ENCODE measurements at places on chromosomes 3 and 15.

GRCh38 chr3:37542331-37542730, 319.3 kb upstream of the CTDSPL start:
- DNase-seq: no peak

DNA sequence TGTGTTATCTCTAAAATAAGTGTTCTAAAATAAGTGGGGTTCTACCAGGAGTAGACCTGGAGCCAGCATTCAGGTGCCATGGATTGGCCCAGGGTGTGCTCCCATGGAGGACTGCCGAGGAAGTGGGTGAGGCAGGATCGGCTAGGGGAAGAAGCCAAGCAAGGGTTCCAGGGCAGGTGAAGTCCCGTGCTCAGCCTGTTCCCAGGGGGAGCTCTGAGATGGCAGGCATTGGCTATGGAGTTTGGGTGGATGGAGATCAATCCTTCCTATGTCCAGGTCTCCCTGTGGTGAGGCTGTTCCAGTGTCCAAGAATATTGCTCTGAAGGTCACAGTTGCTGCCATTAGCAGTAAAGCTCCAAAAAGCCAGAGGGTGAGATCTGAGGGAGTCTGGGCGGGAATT, 46.9 kb upstream of the ITGA11 start:
- DNase-seq: no peak

DNA sequence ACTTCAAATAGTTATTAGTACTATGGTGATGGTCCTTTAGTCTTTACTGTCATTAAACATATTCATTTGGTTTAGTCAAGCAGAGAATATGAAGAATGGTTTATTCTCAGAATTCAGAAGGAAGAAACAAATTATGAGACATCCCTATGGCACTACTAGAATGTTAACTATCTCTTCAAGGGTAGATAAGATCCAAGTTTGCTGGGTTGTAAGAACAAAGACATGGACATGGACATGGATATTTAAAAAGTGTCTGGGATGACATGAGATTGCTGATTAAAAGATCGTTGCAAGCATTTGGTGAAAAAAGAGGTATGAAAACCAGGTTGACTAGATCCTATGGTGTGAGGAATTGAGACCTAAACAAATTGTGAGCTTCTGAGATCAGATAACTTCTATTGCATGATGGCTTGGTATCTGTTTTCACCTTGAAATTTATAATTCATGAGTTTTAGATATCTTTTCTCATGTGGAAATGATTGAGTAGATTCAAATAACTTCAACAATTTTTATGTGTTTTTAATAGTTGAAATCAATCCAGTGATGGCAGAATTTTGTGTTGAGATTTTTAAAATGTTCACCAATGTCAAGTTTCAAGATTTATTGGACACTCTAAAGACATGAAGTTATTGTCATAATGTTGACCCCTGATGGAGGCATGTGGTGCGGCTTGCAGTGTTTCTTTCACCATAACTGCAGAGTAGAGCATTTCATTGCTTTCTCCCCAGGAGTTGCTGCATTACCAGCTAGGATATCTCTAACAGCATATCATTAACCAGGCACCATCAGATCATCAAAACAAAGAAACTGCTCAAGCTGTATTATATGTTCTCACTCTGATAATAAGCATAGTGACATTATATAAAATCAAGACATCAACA, 72.6 kb downstream of the NAALADL2 start:
- no peak for DNase-seq

DNA sequence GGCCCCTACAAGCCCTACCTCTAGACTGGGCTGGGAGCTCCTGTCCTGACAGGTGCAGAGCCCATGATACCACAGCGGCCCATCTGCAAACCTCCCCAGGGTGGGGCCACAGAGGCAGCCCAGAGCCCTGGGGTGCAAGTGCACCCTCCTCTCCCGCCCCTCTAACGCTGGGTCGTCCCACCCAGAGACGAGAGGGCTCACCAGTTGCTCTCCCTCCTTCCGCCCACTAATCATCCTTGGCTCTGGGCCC, 742 bp downstream of the TNK2 start:
- no peak for DNase-seq

DNA sequence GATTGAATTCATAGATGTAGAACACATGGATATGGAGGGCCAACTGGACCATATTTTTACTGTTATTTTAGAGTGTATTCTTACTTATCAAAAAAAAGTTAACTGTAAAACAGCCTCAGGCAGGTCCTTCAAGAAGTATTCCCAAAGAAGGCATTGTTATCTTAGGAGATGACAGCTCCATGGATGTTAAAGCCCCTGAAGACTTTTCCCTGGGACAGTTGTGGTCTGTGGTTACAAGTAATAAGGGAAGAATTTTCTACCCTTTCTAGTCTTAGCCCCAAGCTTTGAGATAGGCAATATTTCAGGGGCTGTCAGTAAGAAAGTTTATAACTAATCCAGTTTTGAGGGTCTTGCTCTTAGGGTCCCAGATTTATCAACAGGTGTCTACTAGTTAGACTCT, 62.5 kb downstream of the LRRC49 start:
- DNase-seq: no peak

DNA sequence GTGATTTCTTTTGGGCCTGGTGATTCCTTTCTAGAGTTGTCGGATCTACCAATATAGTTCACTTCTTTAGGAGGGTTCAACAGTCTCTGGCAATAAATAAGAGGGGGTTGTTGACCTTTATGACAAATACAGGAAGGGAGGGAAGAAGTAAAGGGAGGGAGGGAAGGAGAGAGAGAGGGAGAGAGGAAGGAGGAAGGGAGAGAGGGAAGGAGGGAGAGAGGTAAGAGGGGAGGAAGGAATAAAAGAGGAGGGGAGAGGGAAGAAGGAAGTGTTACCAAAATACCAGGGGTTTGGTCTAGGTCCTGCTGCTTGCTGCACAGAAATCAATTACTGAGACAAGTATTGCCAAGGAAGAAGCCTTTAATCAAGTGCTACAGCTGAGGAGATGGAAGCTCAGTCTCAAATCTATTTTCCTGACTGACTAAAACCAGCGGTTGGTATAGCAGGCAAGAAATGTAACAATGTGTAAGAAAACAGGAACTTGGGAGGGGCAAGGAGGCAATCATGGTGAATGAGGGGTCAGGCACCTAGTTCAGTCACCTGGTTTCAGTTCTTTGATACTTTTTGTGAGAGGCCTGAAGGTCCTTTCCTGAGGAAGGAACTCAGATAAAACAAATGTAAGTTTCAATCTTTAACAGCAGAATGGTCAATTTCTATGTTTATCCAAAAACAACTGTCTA, 14.1 kb upstream of the TMEM40 start:
- no peak for DNase-seq

- no peak for DNase-seq
Measured at GRCh38 chr15:101022306-101022705, 103.1 kb downstream of the LRRK1 start.

DNA sequence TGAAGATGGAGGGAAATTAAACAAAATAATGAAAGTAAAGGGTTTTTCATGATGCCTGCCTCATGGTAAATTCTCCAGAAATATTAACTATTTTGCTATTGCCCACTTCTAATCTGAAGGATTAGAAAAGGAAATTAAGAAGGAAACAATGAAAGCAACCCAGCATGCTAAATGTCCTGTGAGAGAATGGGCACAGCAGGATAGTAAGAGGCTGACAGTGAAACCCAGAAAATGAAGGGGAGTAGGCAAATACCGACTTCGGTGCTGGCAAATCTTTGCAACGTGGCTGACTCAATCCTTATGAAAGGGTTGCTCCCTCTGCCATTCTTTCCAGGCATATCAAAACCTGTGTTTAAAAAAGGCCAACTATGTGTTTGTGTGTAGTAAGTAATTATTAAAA, 147.5 kb upstream of the SYNPR start:
- DNase-seq: no peak

DNA sequence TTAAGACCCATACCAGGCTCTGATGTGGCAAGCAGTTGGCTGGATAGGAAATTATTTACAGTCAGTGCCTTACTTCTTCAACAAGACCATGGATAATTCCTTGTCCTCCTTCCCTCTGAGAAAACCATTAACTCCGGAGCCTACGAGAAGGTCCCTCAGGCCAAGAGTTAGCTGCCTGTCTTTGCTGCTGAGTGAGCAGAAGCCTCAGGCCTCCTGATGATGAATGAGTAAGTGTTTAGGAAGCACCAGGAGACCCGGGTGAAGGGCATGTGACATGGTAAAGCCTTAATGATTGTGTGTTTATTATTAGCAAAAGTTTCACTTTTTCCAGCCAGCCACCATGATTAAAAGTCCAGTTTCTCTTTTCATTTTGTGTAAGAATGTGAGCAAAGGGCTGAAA, 174.9 kb upstream of the TOPAZ1 start:
- no peak for DNase-seq

DNA sequence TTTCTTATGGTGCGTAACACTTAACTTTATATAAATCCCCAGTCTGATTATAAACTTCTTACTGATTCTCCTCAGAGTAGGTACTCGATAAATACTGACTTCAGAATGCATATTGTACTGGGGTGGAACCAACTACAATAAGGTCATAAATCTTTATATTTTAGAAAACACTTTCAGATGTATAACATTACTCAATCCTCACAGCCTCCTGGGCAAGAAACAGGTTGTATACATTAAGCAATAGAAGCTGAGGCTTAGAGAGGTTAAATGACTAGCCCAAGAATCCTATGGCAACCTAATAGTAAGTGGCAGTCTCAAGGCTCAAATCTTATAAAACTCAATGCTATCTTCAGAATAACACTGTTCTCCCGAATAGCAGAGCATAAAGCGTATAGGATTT, 9.1 kb downstream of the VPS13C start:
- no peak for DNase-seq

DNA sequence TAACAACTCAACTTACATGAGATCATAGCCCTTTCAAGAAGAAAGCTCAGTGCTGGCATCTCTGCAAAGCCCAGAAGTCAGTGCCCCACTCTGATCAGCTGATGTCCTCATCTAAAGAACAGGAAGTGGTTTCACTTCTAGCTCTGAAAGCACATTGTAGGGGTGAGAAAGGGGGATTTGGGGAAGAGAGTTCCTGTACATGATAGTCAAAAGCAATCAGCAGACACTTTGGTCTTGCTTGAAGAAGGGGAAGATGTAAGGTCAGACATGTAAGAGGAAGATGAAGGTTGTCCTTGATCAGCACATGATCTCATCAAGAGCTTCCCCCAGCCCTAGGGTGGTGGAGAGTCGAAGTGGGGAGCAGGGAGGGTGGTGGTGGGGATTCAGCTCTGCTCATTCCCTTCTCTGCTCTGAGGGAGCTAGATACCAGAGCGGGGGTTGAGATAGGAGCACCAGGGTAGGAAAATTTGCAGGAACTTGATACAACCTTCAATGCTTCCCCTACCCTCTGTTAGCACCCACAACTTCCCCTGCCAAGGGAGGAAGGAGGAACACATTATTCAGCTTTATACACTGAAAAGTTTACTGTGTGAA, 76.4 kb upstream of the ETV5 start:
- peak; percentile 96 for DNase-seq

- DNase-seq: no peak
Measured at GRCh38 chr3:76943058-76943457, 96.8 kb upstream of the ROBO2 start.

GRCh38 chr3:37603722-37604121, 258.0 kb upstream of the CTDSPL start:
- DNase-seq: no peak

GRCh38 chr15:65827065-65827464, 35.0 kb upstream of the DENND4A start:
- peak; percentile 32 for DNase-seq

DNA sequence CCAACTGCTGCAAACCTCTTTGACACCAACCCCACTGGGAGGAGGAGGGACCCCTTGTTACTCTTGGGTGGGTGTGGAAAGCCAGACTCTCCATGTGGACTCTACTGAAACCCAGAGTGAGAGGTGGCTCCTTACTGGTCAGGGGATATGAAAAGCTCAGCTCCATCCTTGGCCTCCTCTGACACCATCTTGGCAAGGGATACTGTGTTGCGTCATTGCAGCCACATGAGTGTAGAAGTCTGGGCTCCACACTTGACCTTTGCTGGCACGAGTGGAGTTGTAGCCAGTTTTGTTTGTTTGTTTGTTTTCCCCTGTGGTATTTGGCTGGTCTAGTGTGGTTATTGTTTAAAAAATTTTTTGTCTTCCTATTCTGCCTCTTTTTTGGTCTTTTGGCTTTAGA, 289.1 kb downstream of the GAP43 start:
- DNase-seq: no peak

- no peak for DNase-seq
Measured at GRCh38 chr15:63484433-63485186, 19.8 kb upstream of the USP3 start.

DNA sequence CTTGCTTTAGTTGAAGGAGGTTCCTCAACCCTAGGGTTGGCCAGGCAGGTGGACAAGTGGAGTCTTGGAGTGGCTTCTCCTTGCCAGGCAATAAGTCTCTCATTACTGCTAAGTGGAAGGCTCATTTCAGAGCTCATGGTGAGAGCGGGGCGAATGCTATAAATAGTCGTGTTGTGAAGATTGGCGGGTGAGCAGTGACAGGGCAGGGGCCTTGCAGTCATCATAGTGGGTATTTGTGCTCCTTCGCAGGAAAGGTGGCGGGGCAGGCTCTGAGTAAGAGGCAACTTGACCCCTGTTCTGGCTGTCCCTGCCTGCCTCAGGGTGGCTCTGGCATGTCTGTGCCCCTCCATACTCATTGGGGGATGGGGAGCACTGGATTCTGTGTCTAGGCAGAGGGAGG, 8.7 kb upstream of the GRM2 start:
- no peak for DNase-seq

GRCh38 chr15:63968700-63969099, 77.6 kb downstream of the DAPK2 start:
- no peak for DNase-seq

DNA sequence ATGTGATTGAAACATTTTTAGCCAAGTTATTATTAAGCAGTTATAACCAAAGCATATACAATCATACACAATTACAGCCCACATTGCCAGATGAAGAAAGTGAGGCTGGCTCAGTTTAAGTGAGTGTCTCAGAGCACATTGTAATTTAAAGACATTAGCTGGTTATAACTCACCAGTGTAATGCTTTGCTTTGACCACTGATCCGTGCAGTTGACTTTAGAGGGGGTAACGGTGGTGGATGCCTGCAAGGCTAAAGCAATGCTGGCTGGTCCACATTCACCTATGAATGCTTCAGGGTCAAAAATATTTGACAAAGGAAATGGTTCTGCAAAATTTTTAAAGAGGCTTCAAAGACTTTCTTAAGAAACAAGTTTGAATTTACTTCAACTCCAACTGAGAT, 1.2 kb downstream of the C3orf85 start:
- DNase-seq: no peak

GRCh38 chr3:179196098-179196497, 47.9 kb downstream of the PIK3CA start:
- no peak for DNase-seq

- DNase-seq: no peak
Measured at GRCh38 chr3:152516216-152516615, 247.5 kb downstream of the MBNL1 start.

- no peak for DNase-seq
Measured at GRCh38 chr15:29712149-29712885, 110.0 kb downstream of the TJP1 start.
